ENCODE measurements at places on chromosomes 4 and X.

- no peaks in the 10 kb centered on the region for H3K36me3 ChIP-seq
- H3K4me1 ChIP-seq: no peaks in the 10 kb centered on the region
- H3K27me3 ChIP-seq: no peaks in the 10 kb centered on the region
- no peak overlapping the region for H3K27ac ChIP-seq
- DNase-seq: no peak
- H3K4me3 ChIP-seq: no peak overlapping the region
Measured at GRCh38 chr4:68404153-68404552, 43.1 kb upstream of the TMPRSS11E start.

GRCh38 chr4:184978211-184978610 is 40.1 kb upstream of the HELT start:
- no peak overlapping the region for H3K4me3 ChIP-seq
- DNase-seq: no peak
- no peak overlapping the region for H3K27ac ChIP-seq
- H3K36me3 ChIP-seq: no peaks in the 10 kb centered on the region

DNA sequence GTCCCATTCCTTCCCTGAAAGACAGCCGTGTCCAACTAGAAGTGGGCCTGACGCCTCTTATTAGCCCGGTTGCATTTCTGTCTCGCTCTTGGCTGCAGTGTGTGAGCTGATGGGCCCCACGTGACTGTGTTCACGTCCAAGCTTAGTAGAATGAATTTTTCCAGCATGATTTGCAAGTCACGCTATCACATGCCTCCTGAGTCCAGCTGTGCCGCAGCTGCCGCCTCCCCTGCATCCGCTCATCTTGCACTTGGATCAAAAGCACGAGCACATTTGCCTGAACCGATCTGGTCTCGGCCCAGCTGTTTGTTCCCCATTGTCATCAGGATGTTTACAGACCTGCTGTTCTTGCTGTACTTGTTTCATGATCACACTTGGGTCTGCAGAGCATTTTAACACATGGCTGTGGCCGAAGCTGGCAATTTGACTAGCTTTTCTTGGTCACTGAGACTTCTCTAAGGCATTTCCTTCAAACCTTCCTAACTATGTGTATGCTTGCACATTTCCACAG is 126.5 kb downstream of the KIT start:
- H3K27me3 ChIP-seq: peaks cover 4% of the 10 kb centered on the region
- H3K36me3 ChIP-seq: no peaks in the 10 kb centered on the region

- H3K27me3 ChIP-seq: peaks cover 2% of the 10 kb centered on the region
- no peaks in the 10 kb centered on the region for H3K4me1 ChIP-seq
- no peaks in the 10 kb centered on the region for H3K36me3 ChIP-seq
Measured at GRCh38 chr4:182788201-182788600, 129.0 kb downstream of the DCTD start.

DNA sequence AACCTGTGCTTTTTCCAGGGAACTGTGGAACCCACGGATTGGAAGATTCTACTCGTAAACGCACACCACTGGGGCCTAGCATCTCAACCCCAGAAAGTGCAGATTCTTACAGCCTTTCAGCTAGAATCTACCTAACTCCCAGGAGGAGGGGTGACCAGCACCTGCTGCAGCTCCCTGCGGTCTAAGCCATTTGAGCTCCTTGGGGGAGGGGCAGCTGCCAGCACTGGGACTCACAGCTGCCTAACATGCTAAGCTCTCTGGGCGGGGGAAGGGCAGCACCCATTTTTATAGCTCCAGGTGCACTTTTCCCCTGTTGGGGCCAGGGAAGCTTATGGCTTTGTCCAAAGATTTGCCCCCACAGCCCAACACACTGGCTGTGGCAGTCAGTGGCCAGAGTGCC is 595.7 kb upstream of the EPHA5 start:
- no peaks in the 10 kb centered on the region for H3K36me3 ChIP-seq
- H3K4me3 ChIP-seq: no peak overlapping the region
- H3K27me3 ChIP-seq: no peaks in the 10 kb centered on the region
- DNase-seq: peak; percentile 48
- H3K27ac ChIP-seq: no peak overlapping the region

- H3K27me3 ChIP-seq: no peaks in the 10 kb centered on the region
- H3K27ac ChIP-seq: no peak overlapping the region
- no peaks in the 10 kb centered on the region for H3K4me1 ChIP-seq
- no peaks in the 10 kb centered on the region for H3K36me3 ChIP-seq
- no peak overlapping the region for H3K4me3 ChIP-seq
Measured at GRCh38 chr4:7013175-7013574, 30.0 kb upstream of the TADA2B start.

DNA sequence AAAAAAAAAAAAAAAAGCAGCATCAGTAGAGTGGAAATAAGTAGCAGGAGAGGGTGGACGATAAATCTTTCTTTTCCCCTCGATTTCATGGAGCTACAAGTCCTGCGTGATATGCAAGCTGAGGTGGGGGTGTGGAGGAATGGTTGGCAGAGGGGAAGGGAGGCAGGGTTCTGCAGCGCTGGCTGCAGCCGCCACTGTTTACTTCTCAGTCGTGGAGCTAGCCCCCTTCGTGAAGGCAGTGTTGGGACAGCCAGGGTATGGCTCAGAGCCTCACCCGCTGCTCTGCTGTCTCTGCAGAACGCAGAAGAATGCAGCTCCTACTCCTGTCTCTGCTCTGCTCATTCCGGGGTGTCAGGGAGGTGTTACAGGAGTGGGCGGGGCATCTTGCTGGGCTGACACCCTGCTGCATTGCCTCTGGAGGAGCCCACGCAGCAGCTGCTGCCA is 140.6 kb downstream of the GPM6A start:
- DNase-seq: no peak
- H3K36me3 ChIP-seq: no peaks in the 10 kb centered on the region
- no peaks in the 10 kb centered on the region for H3K4me1 ChIP-seq
- no peak overlapping the region for H3K27ac ChIP-seq
- H3K4me3 ChIP-seq: no peak overlapping the region
- no peaks in the 10 kb centered on the region for H3K27me3 ChIP-seq

GRCh38 chrX:129981752-129982299 is 609 bp upstream of the BCORL1 start:
- no peak for DNase-seq
- H3K27me3 ChIP-seq: no peaks in the 10 kb centered on the region
- H3K4me1 ChIP-seq: peaks cover 29% of the 10 kb centered on the region
- peak overlapping the region; percentile 26 for H3K27ac ChIP-seq

- no peaks in the 10 kb centered on the region for H3K27me3 ChIP-seq
- no peaks in the 10 kb centered on the region for H3K36me3 ChIP-seq
- H3K4me1 ChIP-seq: no peaks in the 10 kb centered on the region
- no peak overlapping the region for H3K4me3 ChIP-seq
- H3K27ac ChIP-seq: no peak overlapping the region
- DNase-seq: no peak
Measured at GRCh38 chr4:80927420-80927819, 103.1 kb upstream of the BMP3 start.

DNA sequence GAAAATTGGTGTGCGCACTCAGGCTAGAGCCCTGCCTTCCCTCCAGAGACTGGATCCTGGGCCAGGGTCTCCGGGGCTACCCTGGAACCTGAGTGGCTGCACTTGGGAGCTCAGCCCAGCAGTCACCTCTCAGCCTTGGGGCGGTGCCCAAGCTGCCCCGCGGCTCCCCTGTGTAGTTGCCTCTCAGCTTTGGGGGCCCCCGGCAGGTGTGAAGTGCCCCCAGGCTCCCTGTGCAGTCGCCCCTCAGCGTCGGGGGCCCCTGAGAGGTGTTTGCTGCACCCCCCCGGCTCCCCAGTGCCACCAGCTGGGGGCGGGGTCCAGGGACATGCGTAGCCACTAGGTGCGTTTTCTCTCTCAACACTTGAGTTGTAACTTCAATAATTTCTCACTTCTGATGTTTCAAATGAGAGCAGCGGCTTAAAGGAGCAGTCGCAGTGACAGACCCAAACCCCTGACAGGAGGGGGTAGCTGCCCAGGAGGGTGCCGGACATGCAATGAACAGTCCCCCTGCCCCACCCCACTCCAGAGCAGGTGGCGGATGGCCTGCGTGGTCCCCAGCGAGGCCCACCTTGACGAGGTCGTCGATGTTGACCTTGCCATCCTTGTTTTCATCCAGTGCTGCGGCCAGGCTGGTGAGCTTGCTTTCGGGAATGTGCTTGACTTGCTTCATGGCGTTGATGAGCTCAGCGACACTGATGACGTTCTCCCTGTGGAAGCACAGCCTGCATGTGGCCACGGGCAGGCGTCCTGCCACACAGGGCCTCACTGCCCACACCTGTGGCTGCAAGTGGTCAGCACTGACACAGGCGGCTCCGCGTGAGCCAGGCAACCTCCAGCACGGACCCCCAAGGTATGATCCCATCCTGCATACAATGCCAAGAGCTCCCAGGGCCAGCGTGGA is 22.3 kb downstream of the FGFR3 start:
- no peaks in the 10 kb centered on the region for H3K4me1 ChIP-seq
- H3K4me3 ChIP-seq: no peak overlapping the region
- DNase-seq: no peak
- H3K27ac ChIP-seq: no peak overlapping the region
- no peaks in the 10 kb centered on the region for H3K27me3 ChIP-seq

DNA sequence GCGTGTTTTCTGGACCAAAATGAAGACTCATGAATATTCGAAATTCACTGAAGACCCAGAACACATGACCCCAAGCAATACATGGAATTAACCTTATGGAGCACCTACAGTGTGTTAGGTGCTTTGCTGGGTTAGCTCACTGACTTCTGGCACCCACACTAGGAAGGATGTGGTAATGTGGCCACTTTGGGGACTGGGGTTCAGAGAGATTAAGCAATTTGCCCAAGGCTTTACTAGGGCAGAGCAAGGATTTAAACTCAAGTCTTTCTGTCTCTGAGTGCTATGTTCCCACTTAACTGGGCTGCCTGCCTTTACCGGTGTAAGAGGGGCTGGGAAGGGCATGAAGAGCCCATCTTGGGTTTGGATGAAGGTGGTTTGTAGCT is 162.0 kb upstream of the ATP6AP2 start:
- DNase-seq: peak; percentile 27
- no peaks in the 10 kb centered on the region for H3K27me3 ChIP-seq
- H3K36me3 ChIP-seq: no peaks in the 10 kb centered on the region
- H3K4me3 ChIP-seq: no peak overlapping the region
- no peak overlapping the region for H3K27ac ChIP-seq

Data from naive thymus-derived CD8-positive, alpha-beta T cell (primary cell).